Natural killer cell treated with Interleukin-12 subunit alpha and Interleukin-12 subunit beta and Interleukin-15 and Interleukin-18, amount 100 ng/mL, for 72 hours (primary cell): ENCODE measurements at places on chromosomes 16 and 17. TPM values are rescaled to one million over a fixed set of nuclear protein-coding genes. Genes with fewer than 3 reads are reported as not detected.

GRCh38 chr17:39981207-39981741 lies 667 bp downstream of the PSMD3 start:
- H3K4me3 ChIP-seq: peak overlapping the region; percentile 98
- peaks cover 31% of the 10 kb centered on the region for H3K4me1 ChIP-seq
- H3K27me3 ChIP-seq: no peaks in the 10 kb centered on the region
- peaks cover 16% of the 10 kb centered on the region for H3K36me3 ChIP-seq

DNA sequence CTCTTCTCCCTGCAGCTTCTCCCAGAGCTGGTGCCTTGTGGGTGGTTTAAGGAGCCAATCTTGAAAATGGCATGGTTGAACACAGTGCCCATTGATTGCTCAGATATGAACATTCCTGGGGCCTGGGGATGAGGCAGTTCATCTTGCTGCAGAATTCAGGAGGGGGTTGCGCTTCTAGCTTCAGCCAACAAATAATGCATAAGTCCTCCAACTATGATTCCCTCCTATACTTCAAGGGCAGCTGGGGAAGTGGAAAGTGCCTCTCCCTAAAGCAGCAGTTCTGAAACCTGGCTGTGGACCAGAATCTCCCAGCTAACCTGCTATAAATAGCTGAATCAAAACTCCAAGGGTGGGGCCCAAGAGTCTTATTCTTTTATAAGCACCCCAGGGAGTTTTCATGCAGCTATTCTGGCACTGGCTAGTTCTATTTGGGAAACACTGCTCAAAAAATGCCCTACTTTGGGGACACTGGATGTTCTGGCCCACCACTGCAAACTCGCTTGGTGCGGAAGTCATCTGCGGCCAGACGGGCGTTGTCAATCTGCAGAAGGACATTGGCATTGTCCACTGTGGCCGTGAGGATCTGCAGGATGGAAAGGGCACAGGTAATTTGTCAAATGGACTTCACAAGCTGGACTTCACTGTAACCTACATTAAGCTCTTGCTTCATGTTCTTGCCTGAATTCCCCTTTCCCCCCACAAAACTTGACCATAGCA lies 130.3 kb downstream of the CCDC144A start:
- no peak overlapping the region for H3K4me3 ChIP-seq
- H3K36me3 ChIP-seq: no peaks in the 10 kb centered on the region
- no peak for DNase-seq
- peaks cover 9% of the 10 kb centered on the region for H3K27me3 ChIP-seq

DNA sequence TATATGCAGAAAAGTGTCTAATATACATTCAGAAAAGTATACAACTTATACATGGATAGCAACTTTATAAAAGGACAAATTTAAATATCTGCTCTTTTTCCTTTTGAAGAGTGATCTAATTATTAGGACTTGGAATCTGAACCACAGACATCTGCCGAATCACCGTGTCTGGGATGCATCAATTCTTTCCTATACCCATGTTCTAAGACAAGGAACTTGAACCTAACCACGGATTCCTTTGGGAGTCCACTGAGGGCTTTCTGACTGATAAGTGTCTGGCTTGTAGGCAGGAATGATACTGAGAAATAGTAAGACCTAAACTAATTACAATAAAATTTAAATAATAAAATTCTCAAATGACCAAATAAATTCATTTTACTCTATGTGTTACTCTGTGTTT lies 54.2 kb downstream of the NDEL1 start:
- no peaks in the 10 kb centered on the region for H3K4me1 ChIP-seq
- H3K4me3 ChIP-seq: no peak overlapping the region
- no peak overlapping the region for H3K27ac ChIP-seq
- H3K36me3 ChIP-seq: peaks cover 6% of the 10 kb centered on the region
- no peak for DNase-seq
- H3K27me3 ChIP-seq: no peaks in the 10 kb centered on the region

DNA sequence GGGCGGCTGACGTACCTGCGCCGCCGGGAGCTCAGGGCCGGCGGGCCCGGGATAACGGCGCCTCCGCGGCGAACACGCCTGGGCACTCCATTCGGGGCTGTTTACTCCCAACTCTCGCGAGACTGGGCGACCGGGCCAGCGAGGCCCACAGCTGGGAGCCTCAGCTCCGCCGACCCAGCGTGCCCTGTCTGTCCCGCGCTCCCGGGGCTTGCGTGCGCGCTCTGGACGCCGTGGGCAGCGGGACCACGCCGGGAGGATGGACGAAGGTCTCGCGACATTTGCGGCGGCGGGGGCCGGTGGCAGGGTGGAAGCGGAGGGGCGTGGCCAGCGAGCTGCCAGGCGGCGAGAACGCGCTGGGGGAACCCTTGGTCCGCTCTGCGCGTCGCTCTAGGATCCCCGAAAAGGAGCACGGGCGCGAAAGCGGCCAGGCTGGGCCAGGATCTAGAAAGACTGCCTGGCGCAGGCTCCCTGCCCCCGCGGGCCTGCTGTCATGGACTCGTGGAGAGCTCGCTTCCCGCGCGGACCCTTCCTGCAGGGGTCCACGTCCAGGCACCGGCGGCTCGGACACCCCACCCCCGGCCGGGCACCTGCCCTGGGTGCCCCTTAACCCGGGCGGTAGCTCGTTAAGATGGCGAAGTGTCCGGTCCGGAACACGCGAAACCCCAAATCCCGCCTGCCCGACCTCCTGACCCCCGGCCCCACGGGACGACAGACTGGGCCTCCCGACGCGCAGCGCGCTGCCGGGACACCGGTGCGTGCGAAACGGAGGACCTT lies at the start of gene MBTPS1:
MBTPS1 (minus strand) TSS at position 223 of the 774 bp plus-strand sequence. CDS start 15,159 bp downstream, outside the sequence.
- H3K4me3 ChIP-seq: peak within 1 kb of the TSS; percentile 95
- DNase-seq: peak; percentile 99
- peaks cover 11% of the 10 kb centered on the region for H3K4me1 ChIP-seq
- H3K27me3 ChIP-seq: no peaks in the 10 kb centered on the region
- peak within 1 kb of the TSS; percentile 93 for H3K27ac ChIP-seq
- no peaks in the 10 kb centered on the region for H3K36me3 ChIP-seq

DNA sequence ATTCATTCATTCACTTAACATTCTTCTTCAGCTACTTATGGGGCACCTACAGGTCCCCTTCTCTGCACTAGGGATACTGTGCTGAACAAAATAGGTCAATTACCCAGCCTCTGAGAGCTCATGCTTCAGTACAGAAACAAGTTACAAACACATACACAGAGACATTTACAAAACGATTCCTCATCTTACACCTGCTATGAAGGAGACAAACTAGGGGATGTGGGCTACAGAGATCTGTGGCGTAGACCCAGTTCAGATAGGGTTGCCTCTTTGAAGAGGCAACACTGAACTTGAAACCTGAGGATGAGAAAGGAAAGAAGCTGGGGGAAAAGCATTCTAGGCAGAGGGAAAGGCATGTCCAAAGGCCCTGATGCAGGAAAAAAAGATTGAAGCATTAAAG lies 5.2 kb downstream of the IL21R start:
- H3K27me3 ChIP-seq: no peaks in the 10 kb centered on the region
- H3K4me1 ChIP-seq: peaks cover 70% of the 10 kb centered on the region
- H3K4me3 ChIP-seq: peak overlapping the region; percentile 97
- peak overlapping the region; percentile 96 for H3K27ac ChIP-seq
- no peak for DNase-seq

GRCh38 chr17:6454495-6455320 lies 10.5 kb downstream of the PIMREG start:
- H3K4me3 ChIP-seq: peak overlapping the region; percentile 20
- H3K36me3 ChIP-seq: no peaks in the 10 kb centered on the region

- no peaks in the 10 kb centered on the region for H3K36me3 ChIP-seq
- peaks cover 10% of the 10 kb centered on the region for H3K4me1 ChIP-seq
- no peak for DNase-seq
- no peaks in the 10 kb centered on the region for H3K27me3 ChIP-seq
- no peak overlapping the region for H3K4me3 ChIP-seq
Measured at GRCh38 chr16:29844575-29845331, 18.3 kb downstream of the CDIPT start.

DNA sequence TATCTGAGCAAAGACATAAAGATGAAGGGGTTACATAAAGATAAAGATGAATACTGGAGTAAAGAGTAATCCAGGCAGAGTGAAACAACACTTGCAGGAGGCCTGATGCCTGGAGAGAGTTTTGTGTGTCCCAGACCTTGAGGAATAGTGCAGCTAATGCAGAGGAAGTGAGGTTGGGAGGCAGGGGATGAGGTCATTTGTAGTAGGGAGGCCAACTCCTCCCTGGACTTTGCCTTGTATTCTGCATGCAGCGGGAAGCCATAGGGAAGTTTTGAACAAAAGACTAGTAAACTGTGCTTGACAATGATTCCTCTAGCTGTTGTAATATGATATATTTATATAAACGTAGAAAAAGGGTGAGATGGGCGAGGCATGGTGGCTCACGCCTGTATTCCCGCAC lies 356.6 kb downstream of the KCNJ2 start:
- no peaks in the 10 kb centered on the region for H3K27me3 ChIP-seq
- H3K4me3 ChIP-seq: no peak overlapping the region
- no peak overlapping the region for H3K27ac ChIP-seq
- no peak for DNase-seq

Gene CRYBA1
- not detected for total RNA-seq

Gene B9D1
- total RNA-seq: 4.9 TPM

Gene ZSCAN10
- 0.22 TPM for total RNA-seq

Gene TMEM132E
- total RNA-seq: not detected
